ENCODE measurements at places on chromosomes 5 and 9. TPM values are rescaled to one million over a fixed set of nuclear protein-coding genes. Genes with fewer than 3 reads are reported as not detected.

IFNB1 gene
- not detected for total RNA-seq

GRCh38 chr9:106972082-106972481 is 109.1 kb downstream of the ZNF462 start:
- no peak for DNase-seq
- H3K27me3 ChIP-seq, result peaks cover 12% of the 10 kb centered on the region
- H3K27ac ChIP-seq, result no peak overlapping the region
- H3K4me1 ChIP-seq, result no peaks in the 10 kb centered on the region

GRCh38 chr9:133374612-133375115 is 1.2 kb downstream of the SURF4 start:
- DNase-seq, result peak; percentile 38
- peak overlapping the region; percentile 97 for H3K27ac ChIP-seq
- peak overlapping the region; percentile 91 for H3K4me3 ChIP-seq
- peaks cover 2% of the 10 kb centered on the region for H3K27me3 ChIP-seq
- peaks cover 58% of the 10 kb centered on the region for H3K4me1 ChIP-seq

GRCh38 chr5:14481349-14481748 is 100.2 kb upstream of the OTULINL start:
- H3K36me3 ChIP-seq, result no peaks in the 10 kb centered on the region
- H3K4me1 ChIP-seq, result peaks cover 13% of the 10 kb centered on the region
- H3K27ac ChIP-seq, result no peak overlapping the region
- no peaks in the 10 kb centered on the region for H3K27me3 ChIP-seq
- no peak for DNase-seq

All from activated CD4-positive, alpha-beta T cell treated with anti-CD3 and anti-CD28 coated beads, Interleukin-2, amount 10 ng/mL, durations not matched to agents 7 days and 5 days (primary cell).